ENCODE measurements at places on chromosomes 2 and 18.

DNA sequence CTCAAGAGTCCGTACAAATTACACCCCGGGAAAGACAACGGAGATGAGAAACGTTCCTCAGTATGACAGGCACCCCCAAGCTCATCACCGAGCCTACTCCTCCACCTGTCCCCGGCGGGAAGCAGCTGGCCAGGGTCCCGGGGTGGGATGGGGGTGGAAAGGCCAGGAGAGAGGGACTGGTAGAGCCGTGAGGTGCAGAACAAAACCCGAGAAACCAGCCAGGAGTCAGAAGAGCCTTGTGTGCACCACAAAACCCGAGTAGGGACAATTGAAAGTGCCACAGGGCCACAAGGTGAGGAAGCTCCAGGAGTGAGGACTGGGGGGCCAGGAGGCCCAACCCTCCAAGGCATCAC, 75.5 kb upstream of the SALL3 start:
- DNase-seq, result no peak

GRCh38 chr2:19559596-19560240, 201.3 kb upstream of the OSR1 start:
- no peak for DNase-seq

- no peak for DNase-seq
Measured at GRCh38 chr2:12704378-12704777, 12.4 kb upstream of the TRIB2 start.

- DNase-seq, result no peak
Measured at GRCh38 chr2:86143926-86144685, 38.1 kb downstream of the PTCD3 start.

GRCh38 chr2:159832858-159833257, 34.9 kb upstream of the CD302 start:
- no peak for DNase-seq

DNA sequence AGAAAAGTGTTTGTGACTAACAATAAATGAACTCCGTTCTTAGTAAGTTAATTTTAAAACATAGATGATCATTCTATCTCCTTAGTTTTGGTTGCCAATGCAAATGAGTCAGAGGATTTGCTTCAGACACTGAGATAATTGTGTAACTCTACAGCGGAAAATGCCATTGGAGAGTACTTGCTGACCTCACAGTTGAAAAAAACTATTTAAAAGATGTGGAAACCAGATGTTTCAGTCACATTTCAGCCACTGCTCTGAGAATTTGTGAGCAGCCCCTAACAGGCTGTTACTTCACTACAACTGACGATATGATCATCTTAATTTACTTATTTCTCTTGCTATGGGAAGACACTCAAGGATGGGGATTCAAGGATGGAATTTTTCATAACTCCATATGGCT, at the start of gene TNFAIP6:
TSS of gene TNFAIP6 (plus strand) at position 234 of the 400 bp plus-strand sequence. CDS start at position 309, 75 bp downstream.
- no peak for DNase-seq

DNA sequence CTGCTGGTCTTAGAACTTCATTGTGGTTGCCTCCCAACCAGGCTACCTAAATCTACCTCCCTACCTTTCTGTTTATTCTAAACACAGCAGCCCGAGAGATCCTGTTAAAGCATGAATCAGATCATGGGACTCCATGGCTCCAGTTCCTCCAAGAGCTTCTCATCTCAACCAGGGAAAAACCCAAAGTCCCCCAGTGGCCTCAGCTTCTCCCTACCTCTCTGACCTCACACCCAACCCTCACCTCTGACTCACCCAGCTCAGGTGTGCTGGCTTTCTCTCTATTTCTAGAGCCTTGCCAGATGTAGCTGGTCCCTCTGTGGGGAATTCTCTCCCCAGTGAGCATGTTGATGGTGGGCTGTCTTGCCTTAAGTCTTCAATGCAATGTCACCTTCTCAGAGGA, 93.8 kb upstream of the COPS8 start:
- DNase-seq, result no peak

- no peak for DNase-seq
Measured at GRCh38 chr2:162938387-162938786, 99.8 kb upstream of the KCNH7 start.

- no peak for DNase-seq
Measured at GRCh38 chr2:120896901-120897300, 161.2 kb downstream of the GLI2 start.

DNA sequence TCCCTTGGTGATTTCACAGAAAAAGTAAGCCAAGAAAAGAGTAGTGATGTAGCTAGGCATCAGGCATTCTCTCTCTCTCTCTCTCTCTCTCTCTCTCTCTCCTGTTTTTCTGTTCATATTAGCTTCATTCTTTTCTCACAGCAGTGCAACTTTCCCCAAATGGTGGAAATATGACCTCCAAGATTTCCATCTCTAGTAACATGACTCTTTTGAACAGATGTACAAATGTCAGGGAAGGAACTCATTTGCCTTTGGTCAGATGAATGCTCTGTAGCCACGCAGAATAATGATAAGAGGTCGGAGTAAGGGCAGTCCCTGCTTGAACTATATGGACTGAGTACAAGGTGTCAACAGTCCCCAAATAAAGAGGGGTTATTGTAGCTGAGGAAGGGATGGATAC, 316.2 kb downstream of the GALNT13 start:
- no peak for DNase-seq

GRCh38 chr2:20040489-20041172, 10.8 kb downstream of the LAPTM4A start:
- no peak for DNase-seq

DNA sequence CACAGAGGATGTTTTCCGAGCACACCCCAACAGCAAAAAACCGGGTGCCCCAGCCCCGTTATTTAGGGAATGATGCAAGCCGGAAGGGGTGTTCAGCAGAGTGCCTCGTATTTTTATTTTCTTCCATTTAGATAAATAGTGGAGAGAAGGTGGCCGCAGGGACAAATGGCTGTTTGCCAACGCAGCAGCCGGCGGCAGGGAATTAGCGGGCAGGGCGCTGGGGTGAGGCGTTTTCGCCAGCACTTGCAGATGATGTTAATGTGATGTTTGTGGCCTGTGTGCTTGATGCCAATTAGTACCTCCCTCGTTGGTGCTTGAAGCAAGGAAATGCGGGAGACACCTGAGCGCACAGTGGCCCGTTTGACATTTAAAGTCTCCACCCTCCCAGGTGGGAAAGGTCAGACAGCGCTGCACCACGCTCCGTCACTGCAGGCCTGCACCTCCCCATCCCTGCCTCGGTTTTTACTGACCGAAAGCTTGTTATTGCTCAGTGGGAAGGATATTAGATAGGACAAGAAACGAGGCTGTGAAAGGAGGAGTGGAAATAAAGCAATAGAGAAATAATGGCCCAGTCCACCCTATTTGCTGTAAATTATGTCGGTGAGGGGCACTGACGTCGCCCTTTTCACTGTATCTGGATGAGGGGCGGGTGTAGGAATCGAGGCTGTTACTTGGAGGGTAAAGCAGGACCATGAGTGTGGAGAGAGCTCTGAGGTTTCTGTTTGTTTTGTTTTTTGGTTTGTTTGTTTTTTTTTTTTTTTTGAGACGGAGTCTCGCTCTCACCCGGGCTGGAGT, 39.1 kb downstream of the NFATC1 start:
- no peak for DNase-seq

- DNase-seq, result no peak
Measured at GRCh38 chr2:186347472-186347871, 138.6 kb upstream of the ZC3H15 start.

DNA sequence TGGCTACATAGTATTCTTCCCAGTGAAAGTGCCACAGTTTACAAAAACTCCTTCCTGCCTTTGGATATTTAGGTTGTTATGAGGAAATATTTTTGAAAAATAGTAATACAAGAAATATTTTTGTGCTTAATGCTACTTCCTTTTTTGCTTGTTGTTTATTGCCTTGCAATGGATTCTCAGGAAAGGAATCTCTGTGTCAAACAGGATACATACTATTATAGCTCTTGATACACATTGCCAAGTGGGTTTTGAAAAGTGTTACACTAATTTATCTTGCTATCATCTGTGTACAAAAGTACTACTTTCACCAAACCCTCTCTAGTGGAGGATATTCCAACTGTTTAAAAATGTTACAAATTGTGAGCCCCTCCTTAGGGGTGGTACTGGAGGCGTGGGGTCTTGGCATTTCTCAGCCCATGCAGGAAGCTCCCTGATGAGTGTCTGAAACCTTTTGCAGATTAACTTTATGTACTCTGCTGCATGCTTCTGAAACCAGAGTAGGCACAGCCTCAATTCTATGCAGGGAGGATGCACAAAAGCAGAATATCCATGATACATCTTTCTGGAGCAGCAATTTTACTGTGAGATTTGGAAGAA, 54.5 kb downstream of the EVA1A start:
- no peak for DNase-seq

GRCh38 chr2:65067806-65068553, 11.8 kb downstream of the CEP68 start:
- no peak for DNase-seq

GRCh38 chr2:234986390-234986789, 34.6 kb downstream of the SH3BP4 start:
- no peak for DNase-seq

- DNase-seq, result no peak
Measured at GRCh38 chr2:288758-289361, 969 bp upstream of the ALKAL2 start.

Measured in activated gamma-delta T cell treated with anti-CD3 and anti-CD28 coated beads, Interleukin-2, amount 50 U/mL, for 16 hours (primary cell).